ENCODE measurements at places on chromosomes 6 and 20. TPM values are rescaled to one million over a fixed set of nuclear protein-coding genes. Genes with fewer than 3 reads are reported as not detected.

Gene C6orf163
- 1.3 TPM for total RNA-seq

Gene C6orf141
- 0.12 TPM for total RNA-seq

Gene CPNE5
- total RNA-seq, result 0.12 TPM

Gene C20orf141
- total RNA-seq, result not detected

Gene KCTD20
- 143 TPM for total RNA-seq

Gene ADAM33
- total RNA-seq, result 229 TPM

Gene TNFRSF6B
- 8.0 TPM for total RNA-seq

Gene SOX18
- total RNA-seq, result 0.16 TPM

Gene HSP90AB1
- total RNA-seq, result 574 TPM

Gene DYNLT2
- 0.61 TPM for total RNA-seq

Gene MEP1A
- total RNA-seq, result not detected

Gene CD83
- total RNA-seq, result 3.4 TPM

Gene GRM4
- total RNA-seq, result not detected

Gene FAM184A
- 0.36 TPM for total RNA-seq

Gene FLRT3
- 2.8 TPM for total RNA-seq

Gene UBE3D
- 12.8 TPM for total RNA-seq

Gene KHDC1L
- 1.1 TPM for total RNA-seq

Gene FAM162B
- total RNA-seq, result 0.81 TPM

Gene LY6G6C
- total RNA-seq, result not detected

Gene ARFGEF3
- total RNA-seq, result 1.5 TPM

Gene PHACTR3
- total RNA-seq, result 5.2 TPM

Gene KCNQ5
- total RNA-seq, result 0.49 TPM

Gene NKX2-2
- total RNA-seq, result not detected

Gene GMPR
- 5.7 TPM for total RNA-seq

Gene VGLL2
- not detected for total RNA-seq

Gene MICB
- total RNA-seq, result 12.9 TPM

Gene SHLD1
- total RNA-seq, result 0.49 TPM

Gene ESF1
- total RNA-seq, result 9.2 TPM

Gene BNIP5
- not detected for total RNA-seq

Gene NELFE
- 81.9 TPM for total RNA-seq

Measured in hair follicle dermal papilla cell (primary cell).